ENCODE measurements at places on chromosomes 3 and 15.

DNA sequence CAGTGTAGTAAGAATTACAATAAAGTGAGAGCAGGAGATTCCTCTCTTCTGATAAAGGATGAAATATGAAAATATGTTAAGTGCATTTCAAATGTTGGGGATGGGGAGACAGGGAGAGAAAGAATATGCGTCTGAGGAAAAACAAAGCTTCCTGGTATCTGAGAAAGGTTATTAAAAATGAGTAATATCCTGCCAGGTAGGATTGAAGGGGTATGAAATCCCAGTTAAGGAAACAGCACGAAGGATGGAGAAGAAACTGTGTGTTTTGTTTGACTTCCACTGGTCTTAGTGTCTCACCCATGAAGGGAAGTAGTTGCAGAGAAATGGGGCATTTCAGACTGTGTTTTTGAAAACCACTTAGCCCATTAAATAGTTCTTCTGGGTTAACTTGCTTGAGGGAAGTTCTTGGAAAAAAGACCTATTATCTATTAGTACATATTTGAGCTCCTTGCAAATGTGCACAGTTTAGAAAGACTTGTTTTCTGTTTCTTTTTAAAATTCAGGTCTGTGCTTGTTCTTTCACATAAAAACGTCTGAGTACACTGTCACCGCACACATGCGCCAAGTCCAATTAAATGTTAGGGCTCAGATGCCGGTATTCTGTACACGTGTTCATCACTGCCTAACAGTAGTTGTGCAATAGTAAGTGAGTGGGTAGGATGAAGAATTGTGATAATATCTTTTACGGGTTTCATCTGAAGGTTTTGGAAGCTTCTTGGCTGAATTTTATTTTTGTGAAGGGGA is 196.1 kb upstream of the P2RY1 start:
- DNase-seq = no peak

- no peak for DNase-seq
Observed at GRCh38 chr3:128076483-128077201, 24.4 kb downstream of the SEC61A1 start.

DNA sequence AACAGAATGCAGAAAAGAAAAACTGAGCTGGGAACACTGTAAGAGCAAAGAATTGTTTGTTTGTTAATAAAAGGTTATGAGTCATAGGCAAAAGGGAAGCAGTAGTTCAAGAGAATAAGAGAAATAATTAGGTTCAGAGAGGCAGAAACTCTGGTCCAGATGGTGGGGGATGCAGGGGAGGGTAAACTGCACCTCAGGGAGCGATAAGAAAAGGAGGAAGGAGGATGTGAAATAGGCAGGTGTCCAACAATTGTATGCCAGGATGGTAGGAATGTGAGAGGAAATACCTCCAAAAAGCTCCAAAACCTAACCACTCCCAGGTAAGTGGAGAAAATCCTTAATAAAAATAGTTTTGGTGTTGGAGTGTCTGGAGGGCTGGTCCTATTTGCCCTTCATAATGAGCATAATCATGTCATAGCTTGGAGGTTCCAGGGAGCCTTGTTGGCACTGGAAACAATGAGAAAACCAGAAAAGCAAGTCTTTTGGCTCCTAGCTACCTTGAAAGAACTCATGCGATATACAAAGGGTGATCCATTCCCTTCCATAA is 405.4 kb upstream of the TBL1XR1 start:
- DNase-seq = no peak

GRCh38 chr3:125194849-125195601 is 17.5 kb downstream of the SLC12A8 start:
- no peak for DNase-seq

GRCh38 chr3:74057169-74057568 is 432.4 kb upstream of the PDZRN3 start:
- no peak for DNase-seq

DNA sequence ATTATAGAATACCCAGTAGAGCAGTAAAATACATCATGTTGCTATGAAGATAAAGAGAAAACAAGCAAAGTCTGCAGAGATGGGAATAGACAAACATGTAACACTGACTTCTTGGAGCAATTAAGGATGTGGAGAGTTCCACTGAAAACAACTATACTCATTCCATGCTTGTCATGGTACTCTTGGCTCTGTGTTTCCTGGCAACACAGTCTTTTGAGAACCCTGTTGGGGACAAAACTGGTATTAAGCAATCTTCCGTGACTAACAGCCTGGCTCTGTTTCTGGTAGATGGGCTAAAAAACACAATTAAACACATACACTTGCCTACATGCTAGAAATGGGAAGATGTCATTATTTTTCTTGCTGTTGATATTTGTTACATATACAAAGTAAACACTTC is 1212.3 kb upstream of the GBE1 start:
- no peak for DNase-seq

DNA sequence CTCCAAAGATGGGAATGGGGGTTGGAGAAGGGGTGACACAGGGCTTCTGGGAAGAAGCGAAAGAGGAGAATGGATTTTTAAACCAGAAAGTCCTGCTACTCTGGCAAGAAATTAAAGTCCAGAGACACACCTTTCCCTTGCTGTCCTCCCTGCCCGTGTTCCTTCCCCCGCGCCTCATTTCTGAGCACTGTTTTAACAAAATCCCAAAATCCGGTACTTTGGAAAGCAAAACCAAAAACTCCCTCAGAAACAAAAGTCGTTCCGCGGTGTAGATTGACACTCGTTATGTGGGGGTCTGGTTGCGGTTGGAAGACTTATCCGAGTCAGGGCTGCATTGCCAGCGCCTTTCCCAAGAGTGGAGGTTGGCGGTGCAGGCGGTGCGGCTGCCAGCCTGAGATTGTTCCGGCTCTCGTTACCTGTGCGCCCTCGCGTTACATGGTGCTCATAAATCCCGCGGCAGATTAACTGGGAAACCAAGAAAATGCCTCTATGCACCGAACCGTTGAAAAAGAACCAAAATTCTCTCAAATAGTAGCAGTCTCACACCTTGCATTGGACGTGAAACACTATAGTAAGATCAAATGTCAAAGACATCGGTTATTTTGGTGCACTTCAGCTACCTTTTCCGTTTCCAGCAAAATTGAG is 217.7 kb downstream of the MEIS2 start:
- DNase-seq = no peak

- DNase-seq = no peak
Observed at GRCh38 chr3:197171481-197172067, 126.8 kb downstream of the DLG1 start.

GRCh38 chr3:30696403-30696819 is 90.0 kb downstream of the TGFBR2 start:
- DNase-seq = no peak

DNA sequence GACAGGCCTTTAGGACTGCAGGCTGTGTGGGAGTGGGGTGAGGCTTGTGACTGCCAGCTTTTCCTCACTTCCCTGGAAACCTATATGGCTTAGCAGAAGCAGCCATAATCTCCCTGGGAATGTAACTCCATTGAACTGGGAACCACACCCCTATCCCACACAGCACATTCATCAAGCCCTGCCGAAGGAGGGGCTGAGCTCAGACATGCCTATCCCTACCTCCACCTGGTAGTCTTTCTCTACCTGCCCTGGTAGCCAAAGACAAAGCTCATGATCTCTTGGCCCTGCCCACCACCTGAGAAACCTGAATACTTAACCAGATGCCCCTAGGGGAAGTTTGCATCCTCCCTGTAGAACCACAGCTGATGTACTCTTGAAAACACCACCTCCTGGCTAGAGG is 219.8 kb downstream of the UNC13C start:
- DNase-seq = no peak

DNA sequence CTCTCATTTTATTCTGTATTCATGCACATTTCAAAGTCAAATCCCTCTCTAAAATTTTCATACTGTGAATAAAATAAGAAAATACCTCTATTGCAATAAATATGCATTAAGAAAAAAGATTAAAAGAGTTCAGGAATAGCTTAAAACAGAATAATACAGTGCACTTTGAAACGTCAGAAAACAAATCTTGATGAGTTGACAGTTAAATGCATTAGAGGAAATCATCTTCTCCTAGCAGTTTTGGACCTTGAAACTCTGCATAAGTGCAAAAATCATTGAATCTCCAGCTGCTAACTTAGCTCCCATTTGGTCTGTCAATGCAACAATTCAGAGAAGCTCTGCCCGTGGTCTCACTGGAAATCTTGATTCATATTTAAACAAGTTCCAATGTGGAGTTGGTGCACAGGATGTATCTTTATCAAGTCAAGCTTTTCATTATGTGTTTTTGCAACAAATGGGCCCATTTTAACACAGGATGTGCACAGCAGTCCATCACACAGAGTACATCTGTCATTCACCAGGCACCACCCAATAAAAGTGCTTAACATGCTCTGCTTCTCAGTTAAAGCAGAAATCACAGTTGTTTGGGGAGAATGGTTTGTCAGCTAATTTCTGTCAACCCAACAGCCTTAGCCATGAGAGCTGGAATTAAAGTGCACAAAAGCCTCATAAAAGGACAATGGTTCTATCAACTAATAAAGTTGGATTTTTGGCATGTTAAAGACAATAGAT is 98.8 kb upstream of the ARRDC4 start:
- no peak for DNase-seq

GRCh38 chr3:196246612-196247308 is 30.4 kb downstream of the SLC51A start:
- DNase-seq = no peak

GRCh38 chr15:98720031-98720430 is 71.7 kb downstream of the IGF1R start:
- no peak for DNase-seq

DNA sequence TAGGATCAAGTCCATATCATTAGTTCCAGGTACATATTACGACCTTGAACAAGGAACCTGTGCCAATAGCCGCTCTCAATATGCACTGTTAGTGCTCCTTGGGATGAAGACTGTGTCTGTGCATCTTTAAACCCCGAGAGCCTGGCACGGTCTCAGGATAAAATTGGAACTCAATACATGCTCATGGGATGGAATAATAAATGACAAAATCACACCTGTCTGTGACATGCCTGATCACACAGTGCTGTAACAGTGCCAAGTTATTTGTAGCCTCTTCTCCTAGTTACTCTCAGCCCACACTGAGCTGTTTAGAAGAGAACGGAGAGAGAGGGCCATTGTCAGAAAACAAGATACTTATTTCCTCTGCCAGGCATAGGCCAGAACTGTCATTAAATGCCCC is 82.2 kb downstream of the SSR3 start:
- DNase-seq = no peak

DNA sequence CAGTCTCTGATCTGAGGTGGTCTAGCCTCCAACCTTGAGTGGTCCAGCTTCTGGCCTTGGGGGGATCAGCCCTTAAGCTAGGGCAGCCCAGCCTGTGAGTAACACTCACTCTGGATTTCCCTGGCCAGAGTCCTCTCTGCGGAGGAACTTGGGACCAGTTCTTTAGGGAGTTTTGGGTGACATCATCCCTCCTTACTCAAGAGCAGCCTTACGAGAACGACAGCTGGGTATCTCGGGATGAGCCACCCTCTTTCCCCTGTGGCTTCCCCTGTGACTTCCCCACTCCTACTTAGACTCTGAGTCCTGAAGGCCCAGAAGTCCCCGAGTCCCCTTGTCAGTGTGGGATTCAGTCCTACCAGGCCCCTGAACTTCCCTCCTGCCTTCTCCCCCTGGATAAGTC is 10.2 kb upstream of the PLXND1 start:
- no peak for DNase-seq

DNA sequence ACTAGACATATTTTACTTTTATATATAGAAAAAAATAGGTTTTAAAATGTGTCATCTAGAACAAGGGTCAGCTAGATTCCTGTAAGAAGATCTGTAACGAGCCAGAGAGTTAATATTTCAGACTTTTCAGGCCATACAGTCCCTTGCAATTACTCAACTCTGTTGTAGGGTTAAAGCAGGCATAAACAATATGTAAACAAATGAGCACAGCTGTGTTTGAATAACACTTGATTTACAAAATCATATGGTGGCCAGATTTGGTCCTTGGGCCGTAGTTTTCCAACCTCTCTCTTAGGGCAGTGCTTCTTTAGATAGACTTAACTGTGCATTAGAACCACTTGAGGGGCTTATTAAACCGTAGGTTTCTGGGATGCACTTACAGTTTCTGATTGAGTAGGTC is 19.6 kb downstream of the LRRC57 start:
- DNase-seq = no peak
